ENCODE measurements at places on chromosomes 6 and 20. TPM values are rescaled to one million over a fixed set of nuclear protein-coding genes. Genes with fewer than 3 reads are reported as not detected.

TRAM2 gene
- total RNA-seq = 28.2 TPM

- DNase-seq = no peak
These were observed 628.0 kb upstream of the ID4 start for GRCh38 chr6:19209202-19209601.

DNA sequence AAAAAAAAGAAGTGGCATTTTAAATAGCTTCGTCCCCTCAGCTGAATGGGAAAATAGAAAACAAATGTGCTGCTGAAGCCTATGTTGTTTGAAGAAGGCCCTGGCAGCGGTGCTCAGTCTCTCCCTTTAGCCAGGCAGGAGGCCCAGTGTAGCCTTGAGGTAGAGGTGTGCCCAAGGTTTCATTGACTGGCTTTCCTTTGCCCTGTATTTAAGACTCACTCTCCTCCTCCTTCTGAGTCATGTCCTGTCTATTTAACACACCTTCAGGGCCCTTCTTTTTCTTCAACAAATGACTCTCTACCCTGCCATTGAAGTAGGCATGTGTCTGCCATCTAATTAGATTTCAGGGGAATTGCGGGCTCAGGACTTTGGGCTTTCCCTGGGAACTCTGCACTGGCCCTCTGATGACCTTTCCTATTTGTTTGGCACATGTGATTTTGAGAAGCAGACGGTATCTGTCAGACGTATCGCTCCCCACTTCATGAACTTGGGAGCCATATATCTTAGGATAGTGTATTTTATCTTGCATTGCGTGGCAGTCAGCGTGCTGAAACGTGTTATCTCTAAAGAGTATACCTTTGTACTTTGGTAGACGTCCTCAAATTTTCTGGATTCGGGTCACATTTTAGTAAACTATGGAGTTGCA is 4.3 kb downstream of the TJAP1 start:
- DNase-seq = no peak

GRCh38 chr6:11851387-11851786 is 72.8 kb upstream of the ADTRP start:
- DNase-seq = peak; percentile 27
